ENCODE measurements at places on chromosomes 2 and 18.

GRCh38 chr2:72004976-72005375, 142.7 kb downstream of the CYP26B1 start:
- DNase-seq: no peak

DNA sequence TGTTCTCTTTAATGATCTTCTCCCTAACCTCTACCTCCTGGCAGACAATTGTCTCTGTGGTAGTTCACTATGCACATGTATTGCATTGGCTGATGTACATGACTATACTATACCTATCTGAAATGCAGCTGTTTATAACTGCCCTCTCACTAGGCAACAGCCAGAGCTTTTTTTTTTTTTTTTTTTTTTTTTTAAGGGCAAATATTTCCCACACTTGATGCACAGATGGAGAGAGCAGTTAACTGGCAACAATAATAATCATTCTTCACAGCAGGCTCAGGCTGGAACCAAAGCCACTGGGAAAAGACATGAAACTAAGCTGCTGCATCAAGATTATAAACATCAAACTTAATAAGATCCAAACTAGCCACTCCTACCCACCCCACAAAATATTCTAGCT, 707.7 kb downstream of the LRP1B start:
- no peak for DNase-seq

- no peak for DNase-seq
Measured at GRCh38 chr2:98734823-98735260, 3.9 kb upstream of the MGAT4A start.

- DNase-seq: no peak
Measured at GRCh38 chr2:20486571-20486970, 39.7 kb downstream of the RHOB start.

- no peak for DNase-seq
Measured at GRCh38 chr18:73681398-73681797, 466.2 kb downstream of the FBXO15 start.

- no peak for DNase-seq
Measured at GRCh38 chr18:79218605-79219190, 149.5 kb downstream of the ATP9B start.

DNA sequence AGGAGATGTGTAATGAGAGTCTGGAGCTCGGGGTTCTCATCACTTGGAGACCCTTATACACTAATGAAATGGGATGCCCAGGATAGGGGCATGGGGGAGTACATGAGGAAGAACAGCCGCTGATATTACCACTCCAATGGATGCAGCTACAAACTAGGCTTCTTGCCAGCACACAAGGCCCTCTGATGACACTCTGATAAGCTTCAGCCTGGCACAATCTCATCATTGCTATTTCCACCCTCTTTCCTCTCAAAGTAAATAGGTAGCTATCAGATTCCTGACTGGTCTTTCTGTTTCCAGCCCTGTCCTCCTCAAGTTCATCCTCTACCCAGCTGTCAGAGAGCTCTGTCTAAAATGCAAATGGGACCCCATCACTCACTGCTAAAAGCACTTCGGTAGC, 103.0 kb downstream of the GPR39 start:
- DNase-seq: no peak

GRCh38 chr2:237577956-237578870, 11.8 kb downstream of the PRLH start:
- no peak for DNase-seq

Data from activated CD4-positive, alpha-beta T cell treated with anti-CD3 and anti-CD28 coated beads for 1 hour (primary cell).